ENCODE measurements at places on chromosomes 7 and 10. TPM values are rescaled to one million over a fixed set of nuclear protein-coding genes. Genes with fewer than 3 reads are reported as not detected.

PIK3CG gene
- total RNA-seq, result not detected

ZMIZ1 gene
- total RNA-seq, result 57.1 TPM

NPSR1 gene
- not detected for total RNA-seq

BAG3 gene
- 153 TPM for total RNA-seq

WNT16 gene
- 0.19 TPM for total RNA-seq

MACC1 gene
- total RNA-seq, result not detected

BNIP3 gene
- 52.0 TPM for total RNA-seq

CLCN1 gene
- total RNA-seq, result not detected

FIGNL1 gene
- total RNA-seq, result 12.1 TPM

EBLN1 gene
- total RNA-seq, result not detected

FZD1 gene
- total RNA-seq, result 2.2 TPM

IKZF1 gene
- not detected for total RNA-seq

PALD1 gene
- total RNA-seq, result 8.5 TPM

SEMA3D gene
- total RNA-seq, result not detected

SPDYE2 gene
- not detected for total RNA-seq

COL13A1 gene
- total RNA-seq, result 0.40 TPM

CYP3A5 gene
- 1.9 TPM for total RNA-seq

HKDC1 gene
- total RNA-seq, result 12.9 TPM

IL2RA gene
- total RNA-seq, result not detected

LRRC17 gene
- not detected for total RNA-seq

MAGI2 gene
- total RNA-seq, result 0.40 TPM

ZC3HAV1L gene
- total RNA-seq, result 4.9 TPM

LBX1 gene
- not detected for total RNA-seq

PALS2 gene
- total RNA-seq, result 41.3 TPM

MPP7 gene
- not detected for total RNA-seq

CREB5 gene
- total RNA-seq, result 3.5 TPM

KNDC1 gene
- total RNA-seq, result 2.4 TPM

PKD2L1 gene
- total RNA-seq, result 0.06 TPM

HOXA13 gene
- total RNA-seq, result 2.6 TPM

EVX1 gene
- total RNA-seq, result 0.19 TPM

FBXW4 gene
- total RNA-seq, result 21.8 TPM

FOXP2 gene
- not detected for total RNA-seq

KLLN gene
- total RNA-seq, result 0.43 TPM

CAMK1D gene
- 7.4 TPM for total RNA-seq

UNCX gene
- total RNA-seq, result not detected

LIPN gene
- not detected for total RNA-seq

SNCG gene
- total RNA-seq, result 12.8 TPM

NPFFR1 gene
- total RNA-seq, result not detected

CPA2 gene
- not detected for total RNA-seq

STAG3 gene
- total RNA-seq, result 0.40 TPM

ZNF487 gene
- total RNA-seq, result 3.2 TPM
